ENCODE measurements at places on chromosomes 12 and 14.

DNA sequence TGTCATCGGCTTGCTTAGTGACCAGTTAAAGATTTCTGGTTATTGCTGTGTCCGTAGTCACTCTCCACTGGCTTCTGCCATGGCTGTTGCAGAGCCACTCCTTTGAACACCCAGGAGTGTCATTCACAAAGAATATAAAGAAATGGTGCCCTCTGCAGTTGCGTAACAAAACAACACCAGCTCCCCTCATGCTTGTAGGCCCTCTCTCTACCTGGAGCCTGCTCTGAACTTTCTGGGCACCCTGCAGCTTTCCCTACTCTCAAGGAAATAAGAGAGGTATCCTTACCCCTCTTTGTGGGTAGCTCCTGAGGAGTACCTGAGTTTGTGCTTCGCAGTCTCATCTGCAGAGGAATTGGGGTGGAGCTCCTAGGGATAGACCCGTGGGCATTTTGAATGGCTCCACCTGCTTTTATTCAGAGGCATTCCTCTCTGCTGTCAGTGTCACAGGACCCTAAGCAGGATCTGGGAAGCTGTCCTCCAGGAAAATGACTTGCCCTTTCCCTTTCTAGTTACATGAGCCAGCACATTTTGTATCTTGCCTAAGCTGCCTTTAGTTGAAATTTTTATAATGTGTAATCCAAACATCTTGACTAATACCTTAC lies 97.2 kb upstream of the TMEM260 start:
- DNase-seq, result no peak

- no peak for DNase-seq
These were observed 136.3 kb downstream of the SNAPC1 start for GRCh38 chr14:61898568-61898967.

GRCh38 chr12:52710730-52711129 lies 7.4 kb upstream of the KRT77 start:
- no peak for DNase-seq

DNA sequence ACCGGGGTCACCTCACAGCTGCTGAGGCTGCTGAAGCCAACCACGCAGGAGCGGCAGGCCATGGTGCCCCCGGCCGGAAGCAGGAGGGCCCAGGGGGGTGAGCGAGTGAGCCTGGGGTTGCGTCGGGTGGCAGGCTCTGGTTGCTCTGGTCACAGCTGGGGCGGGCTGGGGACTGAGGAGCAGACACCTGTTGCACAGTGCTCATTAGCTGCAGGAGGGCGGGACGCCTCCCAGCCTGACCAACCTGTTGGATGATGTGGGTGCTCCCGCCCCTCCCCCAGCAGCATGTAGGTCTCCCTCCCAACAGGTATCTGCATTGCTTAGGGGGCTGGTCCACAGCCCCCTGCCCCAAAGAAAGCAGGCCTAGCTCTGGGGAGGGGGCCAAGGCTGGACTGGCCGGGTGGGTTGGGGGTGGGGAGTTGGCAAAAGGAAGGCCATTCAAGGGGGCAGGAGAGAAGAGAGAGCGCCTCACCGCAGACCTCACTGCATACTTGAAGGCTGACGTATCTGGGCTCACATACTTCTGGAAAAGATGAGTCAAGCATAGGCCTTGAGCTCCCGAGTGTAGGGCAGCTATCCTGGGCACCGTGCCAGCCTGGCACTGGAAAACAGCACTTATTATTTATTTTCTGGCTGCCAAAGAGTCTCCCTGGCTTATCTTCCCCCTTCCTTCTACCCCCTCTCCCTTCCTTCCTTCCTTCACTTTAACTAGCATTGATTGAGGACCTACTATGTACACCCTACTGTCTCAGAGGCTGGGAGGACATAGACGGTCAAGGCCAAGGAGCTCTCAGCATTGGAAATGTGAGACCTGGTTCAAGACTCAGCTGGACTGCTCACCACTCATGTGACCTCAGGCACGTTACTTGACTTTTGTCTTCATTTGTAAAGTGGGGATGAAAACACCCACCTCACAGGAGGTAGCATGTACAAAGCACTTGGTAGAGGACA lies at the start of gene KRT80:
Gene KRT80 (minus strand): TSS at position 174 of the 951 bp plus-strand sequence. CDS start 112 bp downstream, at position 62.
- DNase-seq, result no peak

- no peak for DNase-seq
These were observed 327.8 kb downstream of the PDZRN4 start for GRCh38 chr12:41515953-41516352.

DNA sequence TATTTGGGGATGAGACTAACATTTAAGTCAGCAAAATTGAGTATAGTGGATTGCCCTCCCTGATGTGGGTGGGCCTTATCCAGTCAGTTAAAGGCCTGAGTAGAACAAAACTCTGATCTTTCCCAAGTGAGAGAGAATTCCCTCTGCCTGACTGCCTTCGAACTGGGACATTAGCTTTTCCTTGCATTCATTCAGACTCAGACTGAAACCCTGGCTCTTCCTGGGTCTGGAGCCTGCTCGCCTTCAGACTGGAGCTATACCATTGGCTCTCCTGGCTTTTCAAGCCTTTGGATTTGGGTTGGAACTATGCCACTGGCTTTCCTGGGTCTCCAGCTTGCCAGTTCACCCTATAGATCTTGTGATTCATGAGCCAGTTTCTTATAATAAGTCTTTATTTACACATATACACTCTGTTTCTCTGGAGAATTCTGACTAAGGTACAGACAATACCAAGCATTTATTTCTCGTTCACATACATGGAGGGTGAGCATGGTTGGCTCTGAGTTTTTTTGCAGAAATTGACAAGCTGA lies 296.5 kb downstream of the ERC1 start:
- DNase-seq, result no peak

GRCh38 chr14:21106176-21106497 lies 5.3 kb downstream of the TMEM253 start:
- no peak for DNase-seq

- no peak for DNase-seq
These were observed 1.2 kb downstream of the ADAMTS20 start for GRCh38 chr12:43550831-43551271.

- no peak for DNase-seq
These were observed 59.5 kb downstream of the GALNT4 start for GRCh38 chr12:89464974-89465592.

DNA sequence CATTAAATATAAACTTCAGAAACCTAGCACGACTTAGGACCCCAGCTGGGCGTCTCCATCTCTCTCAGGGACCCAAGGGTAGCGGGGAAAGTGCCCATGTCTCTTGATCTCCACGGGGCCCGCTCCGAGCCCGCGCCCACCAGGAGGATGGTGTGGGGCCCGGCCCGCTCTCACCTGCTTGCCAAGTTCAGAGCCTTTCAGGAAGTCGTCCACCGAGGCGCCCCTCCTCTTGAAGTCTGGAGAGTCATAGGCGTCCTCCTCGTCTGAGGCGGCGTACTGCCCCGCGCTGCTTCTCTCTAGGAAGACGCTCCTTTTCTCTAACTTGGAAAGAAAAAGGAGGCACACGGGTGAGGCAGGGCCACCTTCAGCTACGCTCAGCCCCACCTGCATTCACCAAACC lies 96.9 kb downstream of the PIWIL1 start:
- DNase-seq, result no peak

DNA sequence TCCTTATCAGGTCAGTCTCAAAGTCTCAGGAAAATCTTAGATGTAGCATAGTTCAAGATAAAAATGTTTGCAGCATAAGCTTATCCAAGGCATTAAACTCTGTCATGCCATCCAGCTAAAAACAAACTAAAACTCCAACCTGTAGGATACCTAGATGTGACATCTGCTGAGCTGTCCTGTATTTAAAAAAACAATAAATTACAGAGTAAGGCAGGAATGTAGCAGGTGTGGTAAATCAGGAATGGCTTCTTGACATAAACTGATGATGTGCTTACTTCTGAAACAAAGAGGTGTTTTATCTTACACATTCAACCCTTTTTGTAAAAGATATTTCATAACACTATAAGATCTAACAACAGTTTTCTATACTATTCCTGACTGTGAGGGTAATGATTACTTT lies 30.6 kb upstream of the DLGAP5 start:
- DNase-seq, result no peak

DNA sequence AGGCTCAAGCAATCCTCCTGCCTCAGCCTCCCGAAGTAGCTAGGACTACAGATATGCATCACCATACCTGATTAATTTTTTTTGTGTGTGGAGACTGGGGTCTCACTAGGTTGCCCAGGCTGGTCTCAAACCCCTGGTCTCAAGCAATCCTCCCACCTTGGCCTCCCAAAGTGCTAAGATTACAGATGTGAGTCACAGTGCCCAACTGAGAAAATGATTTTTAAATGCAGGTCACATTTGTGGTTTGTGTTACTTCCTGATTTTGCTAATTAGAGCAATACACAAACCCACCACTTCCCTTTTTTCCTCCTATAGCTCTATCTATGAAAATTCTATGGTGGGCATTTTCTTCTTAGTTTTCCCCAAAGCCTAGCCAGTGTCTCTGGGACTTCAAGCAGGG lies 45.5 kb upstream of the TMEM263 start:
- DNase-seq, result no peak

GRCh38 chr12:52349196-52349595 lies 18.1 kb downstream of the KRT85 start:
- no peak for DNase-seq

GRCh38 chr14:79044894-79045624 lies 874.9 kb downstream of the NRXN3 start:
- DNase-seq, result no peak

GRCh38 chr12:2092890-2093289 lies 40.1 kb downstream of the CACNA1C start:
- no peak for DNase-seq

GRCh38 chr14:91173221-91173670 lies 59.4 kb downstream of the DGLUCY start:
- peak; percentile 74 for DNase-seq

DNA sequence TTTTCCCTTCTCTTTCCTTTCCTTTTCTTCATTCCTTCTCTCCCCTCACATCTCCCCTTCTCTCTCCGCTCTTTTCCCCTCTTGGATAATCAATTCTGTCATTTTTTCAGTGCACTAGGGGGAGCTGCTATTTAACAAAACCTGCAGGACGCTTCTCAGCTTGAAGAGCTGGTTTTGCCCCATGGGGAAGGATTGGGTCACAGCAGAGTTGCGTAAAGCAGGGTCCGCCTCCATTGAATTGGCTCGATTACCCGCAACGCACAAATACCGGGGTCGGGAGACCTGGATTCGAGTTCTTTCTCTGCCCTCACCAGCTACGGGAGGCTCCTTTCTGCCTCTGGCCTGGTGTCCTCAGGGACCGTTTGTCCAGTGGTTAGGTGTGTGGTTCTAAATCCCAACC lies 42.1 kb upstream of the CHGA start:
- no peak for DNase-seq

- no peak for DNase-seq
These were observed 357.3 kb upstream of the MIS18BP1 start for GRCh38 chr14:45610318-45610717.

GRCh38 chr12:124738636-124739467 lies 124.8 kb downstream of the SCARB1 start:
- DNase-seq, result no peak

DNA sequence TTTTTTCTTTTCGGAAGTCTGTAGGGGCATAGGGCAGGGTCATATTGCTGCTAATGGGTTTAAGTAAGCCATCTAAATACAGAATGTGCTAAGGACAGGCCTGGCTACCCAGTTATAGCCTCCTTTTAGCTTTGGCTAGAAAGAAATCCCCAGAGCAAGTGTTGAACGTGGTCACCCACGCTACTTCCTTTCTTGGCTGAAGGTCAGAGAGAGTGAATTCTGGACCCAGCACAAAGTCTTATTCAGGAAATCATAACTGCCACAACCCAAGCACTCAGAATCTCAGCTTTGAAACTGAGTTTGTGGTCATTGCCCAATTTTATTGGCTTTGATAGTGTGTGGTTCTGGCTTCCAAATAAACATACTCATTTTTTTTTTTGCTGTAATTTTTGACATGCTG lies 542.1 kb upstream of the ATP2B1 start:
- DNase-seq, result no peak

DNA sequence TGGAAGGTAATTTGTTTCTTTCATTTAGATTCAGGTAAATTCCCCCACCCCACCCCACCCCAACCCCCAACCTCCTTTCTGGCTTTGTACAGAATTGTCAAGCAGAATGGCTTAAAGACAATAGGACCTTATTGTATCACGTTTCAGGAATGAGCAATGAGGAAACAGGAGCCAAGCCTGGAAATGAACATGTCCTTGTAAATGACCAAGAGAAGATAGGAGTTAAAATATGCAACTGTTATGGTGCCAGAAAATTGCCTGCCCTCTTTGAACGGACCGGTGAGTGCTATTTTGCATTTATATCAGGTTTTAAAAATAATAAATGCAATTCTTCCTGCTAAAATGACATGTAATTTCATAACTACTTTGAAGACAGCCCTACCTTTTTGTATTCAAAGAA lies 141.6 kb upstream of the PELI2 start:
- no peak for DNase-seq

- DNase-seq, result no peak
These were observed 138.6 kb upstream of the VRK1 start for GRCh38 chr14:96658611-96659010.

DNA sequence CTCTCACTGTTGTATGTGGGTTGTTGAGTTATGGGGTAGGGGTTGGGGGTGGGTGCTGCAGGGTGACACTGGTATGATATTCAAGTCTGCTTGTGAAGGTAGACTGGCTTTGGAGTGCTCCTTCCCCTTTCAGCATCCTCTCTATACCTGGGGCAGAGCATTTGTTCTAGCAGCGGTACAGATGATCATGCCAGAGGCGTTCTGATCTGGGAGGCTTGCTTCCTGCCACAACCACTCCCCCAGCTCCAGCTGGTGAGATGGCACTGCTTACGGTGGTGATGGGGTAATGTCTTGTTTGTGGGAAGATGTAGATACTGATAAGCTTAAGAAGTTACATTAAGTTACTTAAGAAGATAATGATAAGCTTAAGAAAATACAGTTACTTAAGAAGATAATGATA lies 131.8 kb downstream of the ERC1 start:
- DNase-seq, result peak; percentile 4

- DNase-seq, result no peak
These were observed 73.4 kb downstream of the GAS2L3 start for GRCh38 chr12:100646896-100647295.

- DNase-seq, result no peak
These were observed 3.5 kb downstream of the FBXO34 start for GRCh38 chr14:55274751-55275150.

GRCh38 chr12:109818905-109819500 lies 14.2 kb downstream of the TRPV4 start:
- no peak for DNase-seq

GRCh38 chr12:65656156-65656882 lies 168.0 kb upstream of the HMGA2 start:
- no peak for DNase-seq

- no peak for DNase-seq
These were observed 25.4 kb upstream of the DLK1 start for GRCh38 chr14:100701314-100701713.

GRCh38 chr12:120818416-120818815 lies 85.7 kb downstream of the SPPL3 start:
- DNase-seq, result no peak

All from stimulated activated naive CD4-positive, alpha-beta T cell treated with Interleukin-2 at 50 U/mL for 16 hours (primary cell).